ENCODE measurements at places on chromosomes 1 and 21. TPM values are rescaled to one million over a fixed set of nuclear protein-coding genes. Genes with fewer than 3 reads are reported as not detected.

The C1orf226 gene
- 28.2 TPM for total RNA-seq

- no peak for DNase-seq
Measured at GRCh38 chr1:183012301-183012994, 10.8 kb upstream of the LAMC1 start.

GRCh38 chr21:41823166-41823565 lies 56.0 kb downstream of the PRDM15 start:
- no peak for DNase-seq

DNA sequence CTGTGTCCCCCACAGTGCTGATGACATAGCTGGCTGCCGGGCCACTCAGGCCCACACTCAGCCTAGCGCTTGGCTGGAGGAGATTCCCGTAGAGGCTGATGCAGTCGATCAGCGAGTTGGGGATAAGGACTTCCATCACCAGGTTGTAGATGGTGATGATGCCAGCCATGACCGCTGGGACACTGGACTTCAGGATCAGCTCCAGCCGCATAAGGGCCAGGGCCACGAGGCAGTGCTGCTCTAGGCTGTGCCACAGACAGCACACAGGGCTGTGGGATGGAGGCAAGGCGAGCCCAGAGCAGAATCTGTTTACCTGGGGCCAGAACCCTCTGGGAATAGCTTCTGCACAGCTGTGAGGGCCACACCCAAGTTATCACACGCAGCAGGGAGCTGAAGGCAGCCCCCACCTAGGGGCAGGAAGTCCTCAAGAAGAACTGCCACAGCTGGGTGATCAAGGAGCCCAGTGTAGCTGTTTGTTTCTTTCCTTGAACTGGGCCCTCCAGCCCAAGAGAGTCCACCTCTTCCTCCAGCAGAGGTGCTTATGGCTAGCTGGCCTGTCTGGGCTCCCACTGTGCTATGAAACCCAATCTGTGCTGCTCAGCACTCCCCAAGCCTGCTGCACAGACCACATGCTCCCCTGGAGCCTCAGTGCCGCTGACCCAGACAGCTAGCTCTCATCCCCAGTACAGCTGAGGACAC lies 6.2 kb downstream of the SLC2A1 start:
- DNase-seq, result no peak

GRCh38 chr1:7827126-7827955 lies 25.5 kb downstream of the UTS2 start:
- peak; percentile 33 for DNase-seq

The TNFRSF14 gene
- total RNA-seq, result 0.26 TPM

DNA sequence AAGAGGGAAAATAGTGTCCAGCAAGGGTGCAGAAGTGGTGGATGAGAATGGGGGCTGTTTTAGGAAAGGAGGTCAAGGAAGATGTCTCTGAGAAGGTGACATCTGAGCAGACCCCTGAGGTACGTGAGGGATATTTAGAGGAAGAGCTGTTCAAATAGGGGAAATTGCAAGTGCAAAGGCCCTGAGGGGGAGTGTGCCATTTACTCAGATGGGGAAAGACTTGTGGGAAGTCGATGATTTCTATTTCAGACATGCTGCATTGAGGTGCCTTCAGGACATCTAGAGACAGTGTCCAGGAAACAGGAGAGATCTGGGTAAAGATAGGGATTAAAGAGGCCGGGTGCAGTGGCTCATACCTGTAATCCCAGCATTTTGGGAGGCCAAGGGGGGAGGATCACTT lies 10.4 kb upstream of the ADGRB2 start:
- DNase-seq, result no peak

DNA sequence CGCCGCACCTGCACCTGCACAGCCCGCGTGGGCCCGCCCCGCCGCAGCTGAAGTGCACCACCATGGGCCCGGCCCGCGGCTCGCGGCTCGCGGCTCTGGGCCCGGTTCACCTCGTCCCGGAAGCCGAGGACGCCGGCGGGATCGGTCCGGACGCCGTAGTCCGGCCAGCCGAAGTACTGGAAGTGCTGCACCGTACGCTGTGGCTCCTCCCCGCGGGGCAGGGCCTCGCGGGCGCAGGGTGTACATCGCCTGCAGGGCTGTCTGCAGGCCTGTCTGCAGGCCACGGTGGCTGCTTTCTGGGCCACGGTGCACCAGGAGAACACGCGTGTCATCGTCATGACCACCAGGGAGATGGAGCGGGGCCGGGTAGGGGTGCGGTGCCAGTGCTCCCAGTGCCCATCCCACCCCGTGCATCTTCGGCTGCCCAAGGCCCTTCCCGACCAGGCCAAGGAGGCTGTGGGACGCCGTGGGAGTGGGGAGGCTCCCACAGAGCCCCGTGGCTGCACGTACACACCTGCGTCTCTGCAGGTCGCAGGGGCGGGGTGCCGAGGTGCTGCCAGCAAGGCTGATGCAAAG lies 6.7 kb downstream of the RNF223 start:
- DNase-seq, result no peak

DNA sequence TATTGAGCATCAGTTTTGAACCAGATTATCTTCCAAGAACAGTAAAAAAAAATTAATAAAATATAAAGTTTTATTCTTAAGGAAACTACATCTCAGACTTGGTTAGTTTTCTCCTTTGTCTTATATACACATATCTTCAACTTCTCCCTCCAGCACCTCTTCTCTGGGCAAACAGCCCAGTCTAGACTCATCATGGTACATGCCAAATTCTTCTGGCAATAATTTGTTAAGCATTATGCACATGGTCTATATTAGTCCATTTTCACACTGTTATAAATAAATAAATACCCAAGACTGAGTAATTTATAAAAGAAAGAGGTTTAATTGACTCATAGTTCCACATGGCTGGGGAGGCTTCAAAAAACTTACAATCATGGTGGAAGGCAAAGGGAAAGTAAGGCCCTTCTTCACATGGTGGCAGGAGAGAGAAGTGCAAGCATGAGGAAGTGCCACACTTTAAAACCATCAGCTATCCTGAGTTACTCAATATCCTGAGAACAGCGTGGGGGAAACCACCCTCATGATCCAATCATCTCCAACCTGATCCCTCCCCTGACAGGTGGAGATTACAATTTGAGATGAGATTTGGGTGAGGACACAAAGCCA lies 108.7 kb upstream of the RNPC3 start:
- no peak for DNase-seq

The MYBPHL gene
- not detected for total RNA-seq

GRCh38 chr1:205069371-205070125 lies 14.7 kb downstream of the TMEM81 start:
- no peak for DNase-seq

- peak; percentile 56 for DNase-seq
Measured at GRCh38 chr1:226939438-226940028, 561 bp upstream of the COQ8A start.

The PDC gene
- total RNA-seq, result not detected

GRCh38 chr1:65209005-65209885 lies 61.2 kb downstream of the AK4 start:
- DNase-seq, result peak; percentile 44

The JAM2 gene
- total RNA-seq, result 0.77 TPM

The RBP7 gene
- total RNA-seq, result 0.92 TPM

GRCh38 chr1:119075614-119076013 lies 64.8 kb downstream of the WARS2 start:
- DNase-seq, result no peak

DNA sequence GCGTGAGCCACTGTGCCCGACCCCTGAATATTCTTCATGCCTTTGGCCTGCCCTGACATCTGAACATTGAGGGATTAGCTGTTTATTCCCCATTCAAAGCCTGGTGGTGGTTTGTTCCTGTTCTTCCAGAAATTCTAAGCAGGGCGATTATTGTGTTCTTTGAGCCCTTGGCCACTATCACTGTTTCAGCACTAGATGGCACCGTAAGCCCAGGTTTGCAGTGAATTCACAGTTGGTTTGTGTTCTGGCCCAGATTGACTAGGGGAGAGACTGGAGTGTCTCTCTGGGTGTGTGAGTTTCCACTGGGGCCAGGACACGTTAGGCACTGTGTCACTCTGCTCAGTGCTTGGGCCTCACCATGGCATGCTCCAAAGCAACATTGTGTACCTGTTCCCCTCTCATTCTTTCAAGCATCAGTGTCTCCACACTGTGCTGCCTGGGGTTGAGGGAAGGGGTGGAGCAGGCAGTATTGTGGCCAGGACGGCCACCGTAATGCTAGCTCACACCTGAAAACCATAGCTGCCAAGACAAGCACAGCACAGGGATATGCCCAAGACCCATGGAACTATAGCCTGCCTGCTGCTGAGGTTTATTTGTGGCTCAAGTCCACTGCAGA lies 52.7 kb downstream of the PKN2 start:
- DNase-seq, result peak; percentile 42

GRCh38 chr21:39127506-39127905 lies 55.7 kb downstream of the PSMG1 start:
- no peak for DNase-seq

DNA sequence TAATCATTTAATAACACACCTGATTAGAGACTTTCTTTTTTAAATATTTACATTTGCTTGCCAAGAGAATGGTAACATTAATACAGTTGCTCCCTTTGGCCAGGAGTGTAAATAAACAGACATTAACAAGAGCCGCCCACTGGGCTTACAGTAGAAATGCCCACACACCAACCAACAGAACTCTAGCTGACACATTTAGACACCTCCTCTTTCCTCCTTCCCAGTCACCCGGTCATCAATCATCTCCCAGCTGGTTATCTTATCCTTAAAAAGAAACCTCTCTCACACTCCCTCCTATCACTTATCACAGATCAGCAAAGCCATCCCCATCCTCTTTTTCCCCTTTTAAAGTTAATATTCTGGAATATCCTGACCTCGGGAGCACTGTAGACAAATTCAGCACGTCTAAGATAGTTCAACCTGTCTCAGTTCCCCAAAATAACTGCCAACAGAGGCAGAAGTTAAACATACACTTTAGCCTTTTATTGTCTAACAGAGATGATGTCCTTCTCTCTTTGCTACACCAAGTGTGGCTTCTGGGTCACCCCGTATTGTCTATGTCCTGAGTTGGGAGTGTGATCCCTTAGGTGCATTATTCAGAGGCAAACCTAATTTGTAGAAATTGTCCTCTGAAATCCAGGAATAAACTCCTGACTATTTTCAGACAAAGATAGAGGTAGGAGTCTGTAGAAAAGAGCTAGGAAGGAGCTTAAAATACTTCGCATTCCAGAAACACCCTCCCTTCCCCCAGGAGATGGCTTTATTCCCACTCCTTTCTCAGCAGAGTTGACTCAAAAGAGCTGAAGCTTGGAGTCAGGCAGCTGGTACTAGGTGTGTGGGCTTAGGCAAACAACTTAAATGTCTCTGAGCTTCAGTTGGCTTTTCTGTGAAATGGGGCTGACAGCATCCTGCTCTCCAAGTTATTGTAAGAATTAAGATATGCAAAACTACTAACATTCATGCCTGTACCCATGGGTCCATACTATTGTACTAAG lies 8.8 kb downstream of the MYCL start:
- DNase-seq, result no peak

The CSMD2 gene
- total RNA-seq, result 2.1 TPM

The VHLL gene
- total RNA-seq, result not detected

The CD1D gene
- 1.5 TPM for total RNA-seq

The GCSAML gene
- 0.23 TPM for total RNA-seq

- no peak for DNase-seq
Measured at GRCh38 chr1:177591155-177591554, 378.7 kb downstream of the SEC16B start.

DNA sequence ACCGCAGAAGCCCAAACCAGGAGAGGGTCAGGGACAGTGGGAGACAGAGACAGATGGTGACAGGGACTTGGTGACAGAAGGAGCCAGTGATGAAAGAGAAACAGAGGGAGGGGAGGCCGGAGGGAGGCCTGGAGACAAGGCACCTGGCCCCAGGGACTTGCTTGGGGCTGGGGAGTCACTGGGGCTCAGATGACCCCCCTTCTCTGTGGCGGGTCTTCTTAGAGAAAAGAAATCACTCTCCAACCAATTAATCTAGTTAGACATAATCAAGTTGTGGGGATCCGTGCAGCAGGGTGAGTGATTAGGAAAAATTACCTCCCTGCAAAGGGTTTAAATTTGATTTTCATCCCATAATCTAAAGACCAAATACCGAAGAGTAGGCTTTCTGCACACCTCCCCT lies 519.8 kb downstream of the PTPRU start:
- DNase-seq, result no peak

- DNase-seq, result no peak
Measured at GRCh38 chr1:51165540-51165939, 63.5 kb downstream of the C1orf185 start.

DNA sequence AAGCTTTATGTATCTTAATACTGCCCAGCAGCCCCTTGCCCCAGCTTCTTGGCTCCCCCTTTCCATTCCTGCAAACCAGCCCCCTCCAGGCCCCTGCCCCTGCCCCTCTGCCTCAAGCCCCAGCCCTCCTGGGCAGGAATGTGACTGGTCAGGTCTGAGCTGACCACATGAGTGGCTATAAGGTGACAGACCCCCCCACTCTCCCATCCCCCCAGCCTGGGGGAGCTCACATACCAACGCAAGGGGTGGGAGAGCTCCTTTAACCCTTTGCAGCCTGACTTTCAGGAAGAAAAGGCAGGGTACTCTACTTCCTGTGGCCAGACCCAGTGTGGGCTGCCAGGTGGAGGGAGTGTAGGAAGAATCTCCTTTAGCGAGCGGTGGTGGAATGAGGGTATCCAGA lies 33.2 kb downstream of the AHDC1 start:
- no peak for DNase-seq

GRCh38 chr1:160618763-160619274 lies 28.0 kb downstream of the SLAMF1 start:
- DNase-seq, result no peak

The CSF1 gene
- 2.1 TPM for total RNA-seq

The OR2T27 gene
- not detected for total RNA-seq

- no peak for DNase-seq
Measured at GRCh38 chr21:17501107-17502006, 11.5 kb upstream of the CXADR start.

DNA sequence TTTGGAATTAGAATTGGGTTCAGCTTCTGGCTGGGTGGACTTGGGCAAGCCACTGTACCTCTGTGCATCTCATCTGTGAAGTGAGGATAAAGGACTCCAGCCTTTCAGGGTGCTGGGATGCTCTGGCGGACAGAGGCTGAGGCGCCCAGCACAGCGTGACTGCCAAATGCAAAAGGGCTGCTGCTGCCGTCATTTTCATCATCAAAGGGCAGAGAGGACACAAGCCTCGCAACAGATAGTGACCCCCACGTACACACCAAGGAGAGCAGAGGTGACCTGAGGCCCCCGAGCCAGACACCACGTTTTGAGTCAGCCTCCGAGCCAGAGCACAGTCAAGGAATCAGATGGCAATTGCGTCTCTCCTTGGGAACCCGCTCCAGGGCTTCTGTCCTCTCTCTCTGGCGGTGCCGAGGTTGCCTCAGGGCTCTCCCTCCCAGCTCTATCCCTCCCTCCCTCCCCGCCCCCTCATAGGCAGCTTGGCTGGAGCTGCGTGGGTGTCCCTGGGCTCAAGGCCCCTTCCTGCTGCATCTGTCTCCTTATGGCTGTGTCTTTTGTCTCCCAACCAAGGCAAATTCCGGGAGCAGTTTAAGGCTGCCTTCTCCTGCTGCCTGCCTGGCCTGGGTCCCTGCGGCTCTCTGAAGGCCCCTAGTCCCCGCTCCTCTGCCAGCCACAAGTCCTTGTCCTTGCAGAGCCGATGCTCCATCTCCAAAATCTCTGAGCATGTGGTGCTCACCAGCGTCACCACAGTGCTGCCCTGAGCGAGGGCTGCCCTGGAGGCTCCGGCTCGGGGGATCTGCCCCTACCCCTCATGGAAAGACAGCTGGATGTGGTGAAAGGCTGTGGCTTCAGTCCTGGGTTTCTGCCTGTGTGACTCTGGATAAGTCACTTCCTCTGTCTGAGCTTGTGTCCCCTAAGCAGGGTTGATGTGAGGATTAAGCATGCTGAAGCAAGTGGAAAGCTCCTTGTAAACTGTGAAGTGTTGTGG lies 9.0 kb downstream of the HCRTR1 start:
- no peak for DNase-seq

The IQGAP3 gene
- 13.1 TPM for total RNA-seq

All from endothelial cell (in vitro differentiated cells).